ENCODE measurements at places on chromosomes 11 and 22.

GRCh38 chr11:64802370-64803157, 450 bp downstream of the MAP4K2 start:
- no peak for DNase-seq
- H3K27me3 ChIP-seq: no peaks in the 10 kb centered on the region
- H3K4me3 ChIP-seq: peak overlapping the region; percentile 62
- H3K27ac ChIP-seq: no peak overlapping the region
- no peaks in the 10 kb centered on the region for H3K4me1 ChIP-seq
- H3K36me3 ChIP-seq: peaks cover 33% of the 10 kb centered on the region

DNA sequence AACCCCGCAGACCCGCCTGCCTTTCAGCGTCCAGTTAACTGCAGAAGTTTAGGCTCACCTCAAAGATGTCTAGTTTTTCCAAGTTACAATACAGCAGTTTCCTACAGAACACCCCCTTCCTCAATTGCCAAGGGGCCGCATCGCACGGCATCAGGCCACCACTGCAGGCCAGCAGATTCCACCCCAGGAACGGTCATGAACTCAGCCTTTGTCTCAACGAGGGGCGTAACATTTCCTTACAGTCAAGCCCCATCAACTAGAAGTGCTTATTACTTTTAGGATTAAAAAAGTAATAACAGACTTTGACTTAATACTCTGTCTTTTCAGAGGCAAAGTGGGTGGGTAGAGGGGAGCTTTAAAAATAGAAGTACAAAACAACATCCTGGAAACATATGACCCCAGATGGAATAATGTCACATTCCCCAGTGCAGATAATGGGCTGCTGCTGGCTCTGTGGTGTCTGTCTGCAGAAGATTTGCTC, 36.3 kb downstream of the PPP2R1B start:
- no peak for DNase-seq
- H3K27me3 ChIP-seq: no peaks in the 10 kb centered on the region
- H3K36me3 ChIP-seq: peaks cover 8% of the 10 kb centered on the region
- H3K4me1 ChIP-seq: no peaks in the 10 kb centered on the region

GRCh38 chr22:36237462-36238372, 1.6 kb downstream of the APOL2 start:
- H3K27me3 ChIP-seq: no peaks in the 10 kb centered on the region
- no peaks in the 10 kb centered on the region for H3K4me1 ChIP-seq
- H3K36me3 ChIP-seq: peaks cover 7% of the 10 kb centered on the region
- no peak overlapping the region for H3K27ac ChIP-seq
- DNase-seq: peak; percentile 23

DNA sequence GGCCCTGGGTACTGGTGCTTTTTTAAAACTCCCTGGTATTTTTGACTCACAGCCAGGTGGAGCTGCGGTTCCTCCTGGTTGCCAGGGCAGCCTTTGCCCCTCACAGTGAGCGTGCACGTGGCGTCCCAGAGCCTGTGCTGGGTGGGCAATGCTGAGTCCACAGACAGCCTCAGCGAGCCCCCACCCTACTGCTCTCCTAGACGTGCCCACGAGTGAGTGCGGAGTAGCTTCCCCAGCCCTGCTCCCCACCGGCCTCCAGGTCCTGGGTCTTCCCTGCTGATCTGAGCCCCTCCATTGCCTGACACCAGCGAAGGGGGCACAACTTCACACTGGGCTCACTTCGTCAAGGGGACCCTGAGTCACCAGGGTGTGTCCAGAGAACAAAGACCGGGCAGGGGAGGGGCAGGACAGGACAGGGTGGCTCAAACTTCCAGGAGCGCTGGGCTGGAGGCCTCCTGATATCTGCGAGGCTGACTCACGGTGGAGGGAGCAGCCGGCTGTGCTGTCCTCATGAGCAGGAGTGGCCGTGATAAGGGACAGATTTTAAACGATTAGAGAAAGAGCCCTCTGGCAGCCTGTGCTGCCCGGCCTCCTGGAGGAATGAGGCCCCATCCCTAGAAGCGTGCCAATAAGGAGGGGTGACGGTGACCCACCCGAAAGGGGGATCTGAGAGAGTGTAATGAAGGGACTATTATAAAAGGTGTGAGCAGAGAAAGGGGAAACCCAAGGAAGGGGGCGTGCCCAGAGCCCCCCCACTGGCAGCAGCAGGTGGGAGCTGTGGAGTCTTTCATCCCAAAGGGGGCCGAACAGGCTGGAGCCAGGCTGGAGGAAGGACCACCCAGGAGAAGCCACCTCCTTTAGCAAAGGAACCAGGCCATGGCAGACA, 129.3 kb upstream of the FGF3 start:
- H3K27ac ChIP-seq: no peak overlapping the region
- peaks cover 3% of the 10 kb centered on the region for H3K36me3 ChIP-seq
- DNase-seq: peak; percentile 62

DNA sequence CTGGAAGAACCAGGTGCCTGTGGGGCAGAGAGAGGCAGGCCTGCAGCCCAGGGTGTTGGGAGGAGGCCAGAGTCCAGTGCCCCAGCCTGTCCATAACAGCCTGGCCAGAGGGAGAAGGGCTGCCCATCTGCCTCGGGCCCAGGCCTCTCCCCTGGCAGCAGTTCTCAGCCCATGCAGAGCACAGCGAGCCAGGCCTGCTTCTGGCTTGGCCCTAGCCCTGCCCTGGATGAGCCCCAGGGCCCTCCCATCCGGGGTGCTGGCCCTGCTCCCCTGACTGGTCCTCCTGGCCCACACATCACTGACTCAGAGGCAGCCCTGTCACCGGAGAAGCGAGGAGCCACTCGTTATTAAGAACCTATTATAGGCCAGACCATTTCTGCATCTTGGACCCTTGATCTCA, 19.7 kb upstream of the MYRF start:
- peaks cover 5% of the 10 kb centered on the region for H3K36me3 ChIP-seq
- H3K4me1 ChIP-seq: no peaks in the 10 kb centered on the region
- H3K27me3 ChIP-seq: no peaks in the 10 kb centered on the region
- H3K27ac ChIP-seq: no peak overlapping the region
- no peak overlapping the region for H3K4me3 ChIP-seq

GRCh38 chr22:26573026-26573662, 16.8 kb downstream of the TPST2 start:
- H3K4me3 ChIP-seq: no peak overlapping the region
- peaks cover 27% of the 10 kb centered on the region for H3K36me3 ChIP-seq
- H3K27me3 ChIP-seq: no peaks in the 10 kb centered on the region
- H3K4me1 ChIP-seq: peaks cover 5% of the 10 kb centered on the region

- no peak overlapping the region for H3K4me3 ChIP-seq
- no peaks in the 10 kb centered on the region for H3K27me3 ChIP-seq
- no peak for DNase-seq
- no peaks in the 10 kb centered on the region for H3K36me3 ChIP-seq
- no peaks in the 10 kb centered on the region for H3K4me1 ChIP-seq
Observed at GRCh38 chr11:86933891-86934581, 21.2 kb downstream of the FZD4 start.

- no peaks in the 10 kb centered on the region for H3K27me3 ChIP-seq
- no peak overlapping the region for H3K27ac ChIP-seq
- no peak for DNase-seq
- peaks cover 11% of the 10 kb centered on the region for H3K36me3 ChIP-seq
- peaks cover 4% of the 10 kb centered on the region for H3K4me1 ChIP-seq
Observed at GRCh38 chr11:328012-328411, 7.4 kb upstream of the IFITM3 start.

GRCh38 chr22:18148293-18148965, 1.5 kb upstream of the USP18 start:
- H3K4me3 ChIP-seq: no peak overlapping the region
- no peak overlapping the region for H3K27ac ChIP-seq
- no peaks in the 10 kb centered on the region for H3K4me1 ChIP-seq
- no peak for DNase-seq
- no peaks in the 10 kb centered on the region for H3K27me3 ChIP-seq
- H3K36me3 ChIP-seq: no peaks in the 10 kb centered on the region

DNA sequence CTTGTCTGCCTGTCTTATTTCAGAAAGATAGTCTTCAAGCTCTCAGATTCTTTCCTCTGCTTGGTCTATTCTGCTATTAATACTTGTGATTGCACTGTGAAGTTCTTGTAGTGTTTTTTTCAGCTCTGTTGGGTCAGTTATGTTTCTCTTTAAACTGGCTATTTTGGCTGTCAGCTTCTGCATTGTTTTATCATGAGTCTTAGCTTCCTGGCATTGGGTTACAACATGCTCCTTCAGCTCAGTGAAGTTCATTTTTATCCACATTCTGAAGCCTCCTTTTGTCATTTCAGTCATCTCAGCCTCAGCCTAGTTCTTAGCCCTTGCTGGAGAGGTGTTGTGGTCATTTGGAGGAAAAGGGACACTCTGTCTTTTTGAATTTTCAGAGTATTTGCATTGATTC, 15.5 kb upstream of the DEPDC7 start:
- no peaks in the 10 kb centered on the region for H3K36me3 ChIP-seq
- no peaks in the 10 kb centered on the region for H3K27me3 ChIP-seq
- DNase-seq: no peak
- H3K27ac ChIP-seq: no peak overlapping the region

DNA sequence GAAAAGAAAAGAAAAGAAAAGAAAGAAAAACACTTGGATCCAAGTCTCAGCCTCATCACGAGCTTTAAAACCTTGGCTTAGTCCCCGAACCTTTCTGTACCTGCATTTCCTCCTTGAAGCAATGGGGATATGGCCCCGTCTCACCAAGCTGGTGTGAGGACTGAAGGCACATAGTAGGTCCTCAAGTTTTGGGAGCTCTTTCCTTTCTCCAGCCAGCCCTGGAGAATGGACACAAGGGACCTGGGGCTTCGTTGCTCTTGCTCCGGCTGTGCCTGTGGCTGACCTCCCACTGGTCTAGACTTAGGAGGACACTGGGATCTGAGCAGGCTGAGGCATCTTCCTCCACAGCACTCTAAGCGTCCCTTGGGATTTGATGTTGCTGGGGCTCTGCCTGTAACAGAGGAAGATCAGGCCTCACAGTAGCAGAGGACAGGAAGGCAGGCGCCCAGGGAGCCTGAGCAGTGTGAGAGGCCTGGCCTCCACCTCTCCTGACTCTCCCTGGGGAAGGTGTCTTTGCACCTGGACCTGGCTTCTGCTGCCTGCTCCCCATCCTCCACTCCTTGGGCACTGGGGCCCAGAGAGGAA, 32.8 kb downstream of the KCNC1 start:
- no peak for DNase-seq
- H3K27me3 ChIP-seq: no peaks in the 10 kb centered on the region
- no peaks in the 10 kb centered on the region for H3K4me1 ChIP-seq

- peak; percentile 42 for DNase-seq
- H3K4me3 ChIP-seq: no peak overlapping the region
- no peaks in the 10 kb centered on the region for H3K27me3 ChIP-seq
- peaks cover 17% of the 10 kb centered on the region for H3K4me1 ChIP-seq
- no peak overlapping the region for H3K27ac ChIP-seq
- peaks cover 23% of the 10 kb centered on the region for H3K36me3 ChIP-seq
Observed at GRCh38 chr11:94151903-94152677, 23.4 kb downstream of the PANX1 start.

GRCh38 chr11:57596266-57596885, 1.1 kb upstream of the SERPING1 start:
- peaks cover 4% of the 10 kb centered on the region for H3K4me1 ChIP-seq
- peaks cover 15% of the 10 kb centered on the region for H3K36me3 ChIP-seq
- no peak for DNase-seq
- no peaks in the 10 kb centered on the region for H3K27me3 ChIP-seq

- H3K4me1 ChIP-seq: no peaks in the 10 kb centered on the region
- no peaks in the 10 kb centered on the region for H3K36me3 ChIP-seq
- no peak overlapping the region for H3K27ac ChIP-seq
- DNase-seq: no peak
Observed at GRCh38 chr22:27348634-27349033, 452.9 kb downstream of the MN1 start.

DNA sequence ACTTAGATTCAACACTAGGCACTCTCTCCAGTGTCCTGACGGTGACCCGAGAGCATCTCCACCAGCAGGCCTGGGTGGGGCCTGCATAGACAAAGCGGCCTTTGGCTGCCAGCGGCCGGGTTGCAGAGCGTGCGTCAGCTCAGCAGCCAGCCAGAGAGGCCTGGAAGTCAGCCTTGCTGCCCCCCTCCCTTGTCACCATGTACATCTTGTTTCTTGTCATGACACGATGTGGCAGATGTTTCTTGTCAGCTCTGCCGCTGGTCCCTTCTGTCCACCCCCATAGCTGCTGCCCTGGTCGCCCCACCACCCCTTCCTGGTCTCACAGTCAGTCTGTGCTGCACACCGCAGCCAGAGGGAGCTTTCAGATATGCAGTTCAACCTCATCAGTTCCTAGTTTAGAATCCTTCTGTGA, 33.1 kb upstream of the CBX7 start:
- no peak overlapping the region for H3K4me3 ChIP-seq
- DNase-seq: no peak
- peaks cover 6% of the 10 kb centered on the region for H3K36me3 ChIP-seq
- no peak overlapping the region for H3K27ac ChIP-seq
- H3K27me3 ChIP-seq: no peaks in the 10 kb centered on the region

GRCh38 chr11:67045314-67045713, 11.3 kb upstream of the RHOD start:
- no peak overlapping the region for H3K27ac ChIP-seq
- no peak overlapping the region for H3K4me3 ChIP-seq
- no peak for DNase-seq
- H3K27me3 ChIP-seq: no peaks in the 10 kb centered on the region

GRCh38 chr11:77067861-77068443, 1.2 kb downstream of the CAPN5 start:
- peak overlapping the region; percentile 72 for H3K4me3 ChIP-seq
- H3K36me3 ChIP-seq: no peaks in the 10 kb centered on the region
- H3K4me1 ChIP-seq: no peaks in the 10 kb centered on the region
- H3K27ac ChIP-seq: no peak overlapping the region
- no peaks in the 10 kb centered on the region for H3K27me3 ChIP-seq

DNA sequence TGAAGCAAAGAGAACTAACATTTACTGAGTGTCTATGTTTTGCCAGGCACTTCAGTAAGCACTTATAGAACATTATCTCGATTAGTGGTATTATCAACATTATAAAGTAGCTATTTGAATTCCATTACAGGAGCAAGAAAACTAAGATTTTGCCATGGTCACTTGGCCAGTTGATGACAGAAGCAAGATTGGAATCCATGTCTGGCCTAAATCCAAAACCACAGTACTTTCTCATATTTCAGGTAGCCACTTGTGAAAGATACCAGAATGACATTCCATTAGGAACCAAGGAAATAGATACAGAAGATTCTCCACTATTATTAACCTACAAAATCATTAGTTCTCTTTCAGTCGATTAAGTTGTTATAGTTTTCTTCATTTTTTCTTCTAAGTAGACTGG, 691.0 kb upstream of the API5 start:
- H3K27ac ChIP-seq: no peak overlapping the region
- H3K36me3 ChIP-seq: no peaks in the 10 kb centered on the region
- H3K27me3 ChIP-seq: no peaks in the 10 kb centered on the region
- no peak for DNase-seq
- no peaks in the 10 kb centered on the region for H3K4me1 ChIP-seq
- no peak overlapping the region for H3K4me3 ChIP-seq

- H3K36me3 ChIP-seq: no peaks in the 10 kb centered on the region
- no peak overlapping the region for H3K4me3 ChIP-seq
- peak; percentile 41 for DNase-seq
- H3K27me3 ChIP-seq: no peaks in the 10 kb centered on the region
Observed at GRCh38 chr11:37712251-37712650, 1114.2 kb upstream of the RAG2 start.

GRCh38 chr22:45574069-45574703, 71.5 kb downstream of the FBLN1 start:
- no peaks in the 10 kb centered on the region for H3K4me1 ChIP-seq
- peaks cover 9% of the 10 kb centered on the region for H3K36me3 ChIP-seq
- no peaks in the 10 kb centered on the region for H3K27me3 ChIP-seq
- H3K27ac ChIP-seq: no peak overlapping the region
- no peak for DNase-seq
